ENCODE measurements at places on chromosomes 6 and 20.

- H3K27me3 ChIP-seq: peaks cover 100% of the 10 kb centered on the region
- H3K27ac ChIP-seq: peak overlapping the region; percentile 93
- H3K36me3 ChIP-seq: peaks cover 3% of the 10 kb centered on the region
- peaks cover 30% of the 10 kb centered on the region for H3K4me1 ChIP-seq
- no peak for DNase-seq
These were observed 10.9 kb downstream of the FOXC1 start for GRCh38 chr6:1620504-1621069.

GRCh38 chr6:21609881-21610329, 16.4 kb downstream of the SOX4 start:
- no peak overlapping the region for H3K4me3 ChIP-seq
- H3K4me1 ChIP-seq: no peaks in the 10 kb centered on the region
- H3K27ac ChIP-seq: no peak overlapping the region
- no peaks in the 10 kb centered on the region for H3K27me3 ChIP-seq

GRCh38 chr6:121335087-121336008, 1.1 kb upstream of the TBC1D32 start:
- H3K27ac ChIP-seq: peak overlapping the region; percentile 99
- no peak for DNase-seq
- peaks cover 5% of the 10 kb centered on the region for H3K4me1 ChIP-seq
- peak overlapping the region; percentile 93 for H3K4me3 ChIP-seq
- no peaks in the 10 kb centered on the region for H3K36me3 ChIP-seq

DNA sequence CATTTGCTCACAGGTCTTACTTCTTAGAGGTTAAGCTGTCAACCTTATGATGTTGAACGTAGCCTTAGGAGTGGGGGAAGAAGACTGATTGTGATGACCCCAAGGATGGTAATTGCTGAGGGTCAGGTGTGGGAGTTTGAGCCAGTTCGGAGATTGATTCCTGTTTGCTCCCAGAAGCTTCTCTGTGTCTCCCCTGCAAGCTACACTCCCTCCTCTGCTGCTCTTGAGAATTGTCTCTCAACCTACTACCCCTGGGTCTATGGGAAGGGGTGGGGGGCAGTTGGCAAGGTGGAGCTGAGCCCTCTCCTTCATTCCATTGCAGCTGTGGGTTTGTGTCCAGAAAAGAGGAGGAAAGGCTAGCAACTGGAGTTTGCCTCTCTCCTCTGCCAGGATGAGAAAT, 113.8 kb downstream of the PLEKHG1 start:
- no peaks in the 10 kb centered on the region for H3K36me3 ChIP-seq
- peaks cover 17% of the 10 kb centered on the region for H3K4me1 ChIP-seq
- H3K4me3 ChIP-seq: no peak overlapping the region
- no peaks in the 10 kb centered on the region for H3K27me3 ChIP-seq

GRCh38 chr6:38715016-38715689, at the start of gene DNAH8:
Gene DNAH8 (plus strand): TSS chr6:38715311. CDS start chr6:38722810, 7,499 bp downstream.
- peaks cover 30% of the 10 kb centered on the region for H3K27me3 ChIP-seq
- peaks cover 6% of the 10 kb centered on the region for H3K4me1 ChIP-seq
- DNase-seq: no peak
- no peaks in the 10 kb centered on the region for H3K36me3 ChIP-seq

- no peak overlapping the region for H3K4me3 ChIP-seq
- H3K36me3 ChIP-seq: no peaks in the 10 kb centered on the region
- no peak for DNase-seq
- no peak overlapping the region for H3K27ac ChIP-seq
These were observed 24.7 kb upstream of the SRPK1 start for GRCh38 chr6:35945650-35946025.

- H3K36me3 ChIP-seq: no peaks in the 10 kb centered on the region
- H3K27me3 ChIP-seq: no peaks in the 10 kb centered on the region
- H3K4me3 ChIP-seq: no peak overlapping the region
- no peak overlapping the region for H3K27ac ChIP-seq
- no peaks in the 10 kb centered on the region for H3K4me1 ChIP-seq
- DNase-seq: no peak
These were observed 212.0 kb upstream of the SGK1 start for GRCh38 chr6:134529921-134530320.

GRCh38 chr6:56868687-56869086, 86.2 kb upstream of the BEND6 start:
- no peaks in the 10 kb centered on the region for H3K36me3 ChIP-seq
- DNase-seq: no peak
- no peak overlapping the region for H3K4me3 ChIP-seq
- H3K4me1 ChIP-seq: no peaks in the 10 kb centered on the region
- H3K27ac ChIP-seq: no peak overlapping the region

- H3K4me1 ChIP-seq: peaks cover 18% of the 10 kb centered on the region
- no peak for DNase-seq
- peaks cover 10% of the 10 kb centered on the region for H3K36me3 ChIP-seq
These were observed 3.0 kb downstream of the PSMF1 start for GRCh38 chr20:1121429-1121828.

- DNase-seq: no peak
- H3K27me3 ChIP-seq: peaks cover 63% of the 10 kb centered on the region
- no peaks in the 10 kb centered on the region for H3K36me3 ChIP-seq
- H3K27ac ChIP-seq: peak overlapping the region; percentile 61
These were observed 2.1 kb upstream of the NRN1 start for GRCh38 chr6:6008648-6009421.

- peaks cover 3% of the 10 kb centered on the region for H3K4me1 ChIP-seq
- DNase-seq: no peak
- H3K27ac ChIP-seq: no peak overlapping the region
- H3K4me3 ChIP-seq: no peak overlapping the region
These were observed 46.6 kb upstream of the ENPP1 start for GRCh38 chr6:131761060-131761761.

DNA sequence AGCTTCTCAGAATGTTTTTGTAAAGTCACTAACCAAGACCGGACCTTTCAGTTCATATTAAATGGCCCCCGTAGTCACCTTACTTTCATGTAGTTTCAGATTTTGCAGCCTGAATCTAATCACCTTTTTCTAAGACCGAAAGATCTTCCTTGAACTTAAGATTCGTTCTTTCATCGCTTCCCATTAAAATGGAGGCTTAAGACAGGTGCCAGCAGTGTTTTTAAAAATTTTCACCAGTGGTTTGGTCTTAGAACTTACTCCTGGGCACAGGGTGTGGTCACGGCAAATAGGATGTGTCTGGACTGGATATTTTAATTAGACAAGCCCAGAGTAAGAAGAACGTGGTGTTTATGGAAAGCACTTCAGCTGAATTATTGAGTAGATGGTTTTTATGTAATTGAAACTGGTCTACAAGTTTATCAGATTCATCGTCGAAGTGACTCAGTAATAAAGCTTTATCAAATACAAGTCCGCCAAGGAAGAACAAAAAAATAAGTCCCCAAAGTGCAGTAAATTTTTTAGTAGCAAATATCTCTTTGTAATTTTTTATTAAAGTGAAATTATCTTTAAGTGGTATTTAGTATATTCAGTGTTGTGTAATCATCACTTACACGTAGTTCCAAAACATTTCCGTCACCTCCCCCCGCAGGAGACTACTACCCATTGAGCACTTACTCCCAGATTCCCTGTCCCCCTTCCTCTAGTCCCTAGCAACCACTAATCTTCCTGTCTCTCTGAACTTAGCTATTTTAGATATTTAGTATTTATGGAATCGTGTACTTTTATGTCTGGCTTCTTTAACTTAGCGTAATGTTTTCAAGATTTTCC, 868 bp downstream of the SRSF3 start:
- peak overlapping the region; percentile 74 for H3K4me3 ChIP-seq
- DNase-seq: no peak
- no peaks in the 10 kb centered on the region for H3K27me3 ChIP-seq
- H3K4me1 ChIP-seq: peaks cover 35% of the 10 kb centered on the region

GRCh38 chr6:33279971-33280511, 3.1 kb downstream of the B3GALT4 start:
- no peak overlapping the region for H3K27ac ChIP-seq
- no peaks in the 10 kb centered on the region for H3K27me3 ChIP-seq
- H3K4me3 ChIP-seq: no peak overlapping the region
- H3K4me1 ChIP-seq: peaks cover 26% of the 10 kb centered on the region

- H3K27ac ChIP-seq: no peak overlapping the region
- H3K36me3 ChIP-seq: peaks cover 26% of the 10 kb centered on the region
These were observed 22.5 kb downstream of the SPATA2 start for GRCh38 chr20:49892817-49893216.

DNA sequence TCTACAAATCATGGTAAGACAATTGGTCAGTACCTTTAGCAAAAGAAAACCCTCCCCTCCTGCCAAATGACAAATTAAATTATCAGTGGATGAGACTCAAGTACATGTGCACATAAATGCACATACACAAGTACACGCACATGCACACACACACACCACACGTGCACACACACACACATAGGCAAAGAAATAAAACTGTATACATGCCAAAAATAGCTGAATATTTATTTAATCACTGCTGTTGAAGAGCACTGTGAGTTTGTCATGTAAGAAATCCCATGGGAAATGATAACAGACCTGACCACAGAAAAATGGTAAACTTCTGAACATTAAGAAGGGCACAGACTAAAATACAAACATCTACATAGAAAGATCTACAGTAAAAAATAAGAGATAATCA, 46.6 kb upstream of the TNFAIP3 start:
- H3K4me3 ChIP-seq: no peak overlapping the region
- no peaks in the 10 kb centered on the region for H3K36me3 ChIP-seq
- no peak overlapping the region for H3K27ac ChIP-seq
- DNase-seq: no peak
- H3K27me3 ChIP-seq: no peaks in the 10 kb centered on the region
- H3K4me1 ChIP-seq: peaks cover 4% of the 10 kb centered on the region

GRCh38 chr6:15827496-15828255, 164.8 kb upstream of the DTNBP1 start:
- H3K27me3 ChIP-seq: no peaks in the 10 kb centered on the region
- no peak overlapping the region for H3K27ac ChIP-seq
- no peaks in the 10 kb centered on the region for H3K4me1 ChIP-seq
- no peaks in the 10 kb centered on the region for H3K36me3 ChIP-seq
- DNase-seq: no peak
- no peak overlapping the region for H3K4me3 ChIP-seq

DNA sequence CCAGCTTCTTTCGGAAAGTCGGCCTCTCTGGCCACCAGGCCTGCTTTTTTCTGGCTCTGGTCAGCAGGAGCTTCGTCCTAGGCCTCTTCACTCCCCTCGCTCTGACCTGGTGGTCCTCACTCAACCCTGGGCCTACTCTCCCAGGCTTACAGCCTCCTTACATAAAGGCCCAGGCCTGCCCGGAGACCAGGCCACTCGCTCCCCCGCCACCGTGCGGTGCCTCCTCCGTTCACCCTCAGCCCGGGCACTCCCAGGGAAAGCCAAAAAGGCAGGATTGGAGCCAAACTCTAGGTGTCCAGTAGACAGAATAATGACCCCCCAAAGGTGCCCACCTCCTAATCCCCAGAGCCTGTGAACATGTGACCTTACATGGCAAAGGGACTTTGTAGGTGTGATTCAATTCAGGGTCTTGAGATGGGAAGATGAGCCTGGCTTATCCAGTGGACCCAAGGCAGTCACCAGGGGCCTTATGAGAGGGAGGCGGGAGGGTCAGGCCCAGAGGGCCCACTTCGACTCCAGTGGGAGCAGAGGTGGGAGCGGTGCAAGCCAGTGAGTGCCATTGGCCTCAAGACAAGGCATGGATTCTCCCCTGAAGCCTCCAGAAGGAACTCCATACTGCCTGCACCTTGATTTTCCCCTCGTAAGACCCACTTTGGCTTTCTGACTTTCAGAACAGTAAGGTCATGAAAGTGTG, 118.6 kb upstream of the PTPN1 start:
- peaks cover 8% of the 10 kb centered on the region for H3K4me1 ChIP-seq
- no peak for DNase-seq
- H3K4me3 ChIP-seq: no peak overlapping the region
- no peaks in the 10 kb centered on the region for H3K36me3 ChIP-seq

- H3K36me3 ChIP-seq: no peaks in the 10 kb centered on the region
- H3K4me3 ChIP-seq: no peak overlapping the region
- no peaks in the 10 kb centered on the region for H3K27me3 ChIP-seq
- no peaks in the 10 kb centered on the region for H3K4me1 ChIP-seq
- no peak overlapping the region for H3K27ac ChIP-seq
These were observed 356.7 kb downstream of the QKI start for GRCh38 chr6:163771180-163771579.

- no peaks in the 10 kb centered on the region for H3K36me3 ChIP-seq
- no peak overlapping the region for H3K4me3 ChIP-seq
- no peaks in the 10 kb centered on the region for H3K27me3 ChIP-seq
- no peak overlapping the region for H3K27ac ChIP-seq
These were observed 209.9 kb downstream of the TMEM242 start for GRCh38 chr6:157113389-157113788.

GRCh38 chr6:19918436-19918835, 81.3 kb downstream of the ID4 start:
- H3K27ac ChIP-seq: no peak overlapping the region
- no peaks in the 10 kb centered on the region for H3K27me3 ChIP-seq
- no peak for DNase-seq

DNA sequence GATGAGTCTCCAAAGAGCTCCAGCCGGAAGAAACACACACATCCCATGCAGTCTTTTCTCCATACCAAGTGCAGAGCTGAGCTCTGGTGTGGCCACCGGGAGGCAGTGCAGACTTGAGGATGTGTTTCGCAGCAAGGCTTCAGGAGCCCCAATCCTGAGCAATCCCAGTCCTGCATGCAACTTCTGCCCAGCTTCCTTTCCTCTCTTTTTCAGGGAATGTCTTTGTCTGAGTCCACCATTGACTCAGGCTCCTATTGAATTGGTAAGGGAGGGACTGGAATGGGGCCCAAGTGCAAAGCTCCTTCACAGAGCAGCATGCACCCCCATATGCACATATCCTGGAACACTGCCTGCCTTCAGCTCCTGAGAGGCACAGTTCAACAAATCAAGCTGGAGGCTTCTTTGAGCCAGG, 50.5 kb upstream of the ASIP start:
- H3K27ac ChIP-seq: no peak overlapping the region
- H3K36me3 ChIP-seq: no peaks in the 10 kb centered on the region
- H3K4me3 ChIP-seq: no peak overlapping the region
- no peaks in the 10 kb centered on the region for H3K27me3 ChIP-seq
- H3K4me1 ChIP-seq: peaks cover 8% of the 10 kb centered on the region

- no peak overlapping the region for H3K4me3 ChIP-seq
- H3K27me3 ChIP-seq: no peaks in the 10 kb centered on the region
- DNase-seq: no peak
- peaks cover 18% of the 10 kb centered on the region for H3K4me1 ChIP-seq
- no peaks in the 10 kb centered on the region for H3K36me3 ChIP-seq
These were observed 47.6 kb upstream of the RNF24 start for GRCh38 chr20:4062721-4063606.

DNA sequence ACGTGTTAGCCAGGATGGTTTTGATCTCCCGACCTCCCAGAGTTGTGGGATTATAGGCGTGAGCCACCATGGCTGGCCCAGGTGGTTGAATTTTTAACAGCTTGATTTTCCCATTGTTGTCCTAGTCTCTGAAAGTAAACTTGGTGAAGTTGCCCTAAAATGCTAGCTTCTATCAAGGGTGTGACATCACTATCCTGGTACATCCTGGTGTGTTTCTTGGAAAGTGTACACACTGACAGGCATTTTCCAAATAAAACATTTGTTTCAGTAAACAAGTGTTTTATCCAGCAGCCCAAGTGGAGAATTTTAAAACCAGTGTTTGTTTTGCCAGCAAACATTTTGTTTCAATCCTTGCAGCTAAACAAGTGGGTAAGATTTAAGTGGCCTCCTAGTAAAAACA, 40.5 kb upstream of the RREB1 start:
- no peaks in the 10 kb centered on the region for H3K36me3 ChIP-seq
- no peaks in the 10 kb centered on the region for H3K27me3 ChIP-seq
- DNase-seq: no peak
- no peak overlapping the region for H3K4me3 ChIP-seq
- H3K27ac ChIP-seq: no peak overlapping the region

- no peaks in the 10 kb centered on the region for H3K36me3 ChIP-seq
- H3K27ac ChIP-seq: peak overlapping the region; percentile 49
- no peaks in the 10 kb centered on the region for H3K27me3 ChIP-seq
- peaks cover 12% of the 10 kb centered on the region for H3K4me1 ChIP-seq
These were observed 72.9 kb downstream of the SNX5 start for GRCh38 chr20:17895641-17896171.

Measured in spinal cord (tissue), 10 donors.